ENCODE measurements at places on chromosomes 1 and 21. TPM values are rescaled to one million over a fixed set of nuclear protein-coding genes. Genes with fewer than 3 reads are reported as not detected.

DNA sequence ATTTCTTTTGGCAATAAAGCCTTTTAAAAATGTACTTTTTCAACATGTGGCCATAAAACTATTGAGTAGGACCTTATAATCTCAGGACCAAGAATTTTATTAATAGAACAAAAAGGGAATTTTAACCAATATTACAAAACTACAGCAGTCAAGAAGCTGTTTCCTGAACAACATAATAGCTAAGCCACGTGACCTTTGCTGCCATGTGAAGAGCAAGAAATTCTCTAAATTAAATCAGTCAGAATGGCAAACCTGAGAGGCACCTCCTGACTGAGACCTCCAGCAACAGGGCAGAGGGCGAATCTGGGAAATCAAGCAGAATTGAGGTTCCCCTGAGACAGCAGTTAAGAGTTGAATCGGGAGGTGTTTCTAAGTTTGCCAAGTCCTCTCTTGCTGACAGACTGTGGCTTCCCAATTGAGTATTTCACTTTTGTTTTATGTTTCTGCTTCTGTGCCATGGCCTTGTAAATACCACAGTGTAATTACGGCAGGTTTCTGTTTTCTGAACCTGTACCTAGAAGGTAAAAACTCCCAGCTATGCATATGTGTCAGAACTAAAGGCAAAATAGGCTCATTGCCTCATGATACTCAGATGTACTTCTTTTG, 358.4 kb downstream of the NTNG1 start:
- no peaks in the 10 kb centered on the region for H3K36me3 ChIP-seq
- no peak for DNase-seq
- no peaks in the 10 kb centered on the region for H3K4me1 ChIP-seq
- no peak overlapping the region for H3K27ac ChIP-seq
- H3K4me3 ChIP-seq = no peak overlapping the region

GRCh38 chr1:66335859-66336640, 197.9 kb upstream of the SGIP1 start:
- H3K4me1 ChIP-seq = peaks cover 27% of the 10 kb centered on the region
- peak; percentile 64 for DNase-seq
- H3K4me3 ChIP-seq = peak overlapping the region; percentile 63
- H3K27me3 ChIP-seq = no peaks in the 10 kb centered on the region

- H3K4me1 ChIP-seq = no peaks in the 10 kb centered on the region
- no peaks in the 10 kb centered on the region for H3K27me3 ChIP-seq
- H3K36me3 ChIP-seq = no peaks in the 10 kb centered on the region
- no peak overlapping the region for H3K4me3 ChIP-seq
- no peak for DNase-seq
Measured at GRCh38 chr1:180130651-180131050, 24.0 kb upstream of the QSOX1 start.

GRCh38 chr1:21567241-21568005, 58.2 kb downstream of the ALPL start:
- no peak overlapping the region for H3K27ac ChIP-seq
- no peak overlapping the region for H3K4me3 ChIP-seq
- H3K4me1 ChIP-seq = no peaks in the 10 kb centered on the region
- H3K36me3 ChIP-seq = no peaks in the 10 kb centered on the region
- no peak for DNase-seq

DNA sequence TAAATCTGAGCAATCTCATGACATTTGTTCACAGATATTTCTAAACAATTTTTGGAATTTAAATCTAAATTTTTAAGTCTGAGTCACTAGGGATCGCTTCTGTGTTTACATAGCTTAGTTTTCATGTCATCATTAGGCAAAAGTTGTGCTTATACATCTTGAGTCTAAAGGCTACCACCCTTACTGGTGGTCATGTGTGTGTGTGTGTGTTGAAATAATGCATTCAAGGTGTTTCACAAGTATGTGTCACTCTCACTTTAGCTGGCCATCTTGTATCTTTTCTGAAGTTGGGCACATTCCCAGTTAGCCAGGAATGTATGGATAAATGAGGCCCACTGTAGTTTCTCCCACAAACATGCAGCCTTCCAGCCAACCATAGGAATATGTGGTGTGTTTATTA, 1162.5 kb upstream of the PRMT6 start:
- DNase-seq = no peak
- no peaks in the 10 kb centered on the region for H3K36me3 ChIP-seq
- no peak overlapping the region for H3K4me3 ChIP-seq
- H3K27me3 ChIP-seq = no peaks in the 10 kb centered on the region
- no peak overlapping the region for H3K27ac ChIP-seq

GRCh38 chr1:204529371-204529895, 13.2 kb downstream of the MDM4 start:
- H3K27me3 ChIP-seq = no peaks in the 10 kb centered on the region
- no peak for DNase-seq
- no peaks in the 10 kb centered on the region for H3K4me1 ChIP-seq
- H3K36me3 ChIP-seq = peaks cover 93% of the 10 kb centered on the region

- no peak overlapping the region for H3K4me3 ChIP-seq
- no peak for DNase-seq
- no peaks in the 10 kb centered on the region for H3K27me3 ChIP-seq
- H3K27ac ChIP-seq = no peak overlapping the region
- H3K36me3 ChIP-seq = no peaks in the 10 kb centered on the region
- no peaks in the 10 kb centered on the region for H3K4me1 ChIP-seq
Measured at GRCh38 chr1:224482619-224483018, 48.0 kb upstream of the WDR26 start.

Gene AADACL3
- total RNA-seq = not detected

Gene KRTAP26-1
- total RNA-seq = not detected

Gene NBPF20
- total RNA-seq = 2.7 TPM

- no peak overlapping the region for H3K27ac ChIP-seq
- H3K4me3 ChIP-seq = no peak overlapping the region
- no peaks in the 10 kb centered on the region for H3K36me3 ChIP-seq
- H3K27me3 ChIP-seq = no peaks in the 10 kb centered on the region
- peaks cover 20% of the 10 kb centered on the region for H3K4me1 ChIP-seq
Measured at GRCh38 chr1:228863776-228864175, 128.5 kb downstream of the RHOU start.

DNA sequence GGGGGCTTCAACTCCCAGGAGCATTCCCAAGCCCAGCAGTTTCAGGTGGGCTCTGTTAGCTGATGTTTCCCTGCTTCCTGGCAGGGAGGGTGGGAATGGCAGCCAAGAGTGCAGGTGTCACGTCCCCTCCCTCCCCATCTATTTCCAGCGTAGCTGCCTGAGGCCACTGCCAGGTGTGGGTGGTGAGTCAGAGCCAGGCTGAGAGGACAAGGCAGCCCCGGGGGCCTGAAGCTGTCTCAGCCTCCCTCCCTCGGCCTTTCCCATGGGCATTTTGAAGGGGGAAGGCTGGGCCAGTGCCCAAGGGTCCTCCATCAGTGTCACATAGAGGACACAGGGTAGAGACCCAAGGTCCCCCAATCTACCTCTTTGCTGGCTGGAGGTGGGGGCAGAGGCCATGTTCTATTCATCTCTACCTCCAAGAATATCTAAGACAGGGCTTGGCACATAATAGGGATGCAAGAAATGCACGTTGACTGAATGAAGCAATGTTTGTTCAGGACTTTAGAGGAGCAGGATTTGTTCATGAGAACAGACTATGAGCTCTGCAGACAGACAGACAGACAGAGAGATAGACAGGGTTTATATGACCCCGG, 34.4 kb upstream of the ID3 start:
- no peak overlapping the region for H3K4me3 ChIP-seq
- peaks cover 9% of the 10 kb centered on the region for H3K4me1 ChIP-seq
- H3K36me3 ChIP-seq = no peaks in the 10 kb centered on the region
- no peak for DNase-seq
- no peak overlapping the region for H3K27ac ChIP-seq
- H3K27me3 ChIP-seq = no peaks in the 10 kb centered on the region

- H3K4me1 ChIP-seq = peaks cover 14% of the 10 kb centered on the region
- no peak overlapping the region for H3K27ac ChIP-seq
- DNase-seq = no peak
Measured at GRCh38 chr21:43913928-43914327, 48.9 kb downstream of the AGPAT3 start.

DNA sequence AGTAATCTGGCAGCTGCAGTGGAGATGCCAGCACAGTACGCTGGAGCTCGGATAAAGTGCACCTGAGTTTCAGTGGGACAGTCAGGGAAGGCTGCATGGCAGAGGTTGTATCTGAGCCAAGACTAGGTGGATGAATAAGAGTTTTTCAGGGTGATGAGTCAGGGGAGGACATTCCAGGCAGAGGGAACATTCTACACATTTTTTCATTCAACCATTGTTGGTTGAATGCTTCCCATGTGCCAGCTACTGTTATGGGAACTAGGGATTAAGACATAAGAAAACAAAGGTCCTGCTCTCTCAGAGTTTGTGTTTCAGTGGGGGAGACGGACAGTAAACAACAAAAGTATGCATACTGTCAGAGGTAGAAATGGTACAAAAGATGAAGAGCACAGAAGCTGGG, 5.2 kb downstream of the LEPR start:
- peaks cover 38% of the 10 kb centered on the region for H3K36me3 ChIP-seq
- no peak overlapping the region for H3K27ac ChIP-seq
- H3K27me3 ChIP-seq = no peaks in the 10 kb centered on the region

Gene FAAP20
- 55.3 TPM for total RNA-seq

DNA sequence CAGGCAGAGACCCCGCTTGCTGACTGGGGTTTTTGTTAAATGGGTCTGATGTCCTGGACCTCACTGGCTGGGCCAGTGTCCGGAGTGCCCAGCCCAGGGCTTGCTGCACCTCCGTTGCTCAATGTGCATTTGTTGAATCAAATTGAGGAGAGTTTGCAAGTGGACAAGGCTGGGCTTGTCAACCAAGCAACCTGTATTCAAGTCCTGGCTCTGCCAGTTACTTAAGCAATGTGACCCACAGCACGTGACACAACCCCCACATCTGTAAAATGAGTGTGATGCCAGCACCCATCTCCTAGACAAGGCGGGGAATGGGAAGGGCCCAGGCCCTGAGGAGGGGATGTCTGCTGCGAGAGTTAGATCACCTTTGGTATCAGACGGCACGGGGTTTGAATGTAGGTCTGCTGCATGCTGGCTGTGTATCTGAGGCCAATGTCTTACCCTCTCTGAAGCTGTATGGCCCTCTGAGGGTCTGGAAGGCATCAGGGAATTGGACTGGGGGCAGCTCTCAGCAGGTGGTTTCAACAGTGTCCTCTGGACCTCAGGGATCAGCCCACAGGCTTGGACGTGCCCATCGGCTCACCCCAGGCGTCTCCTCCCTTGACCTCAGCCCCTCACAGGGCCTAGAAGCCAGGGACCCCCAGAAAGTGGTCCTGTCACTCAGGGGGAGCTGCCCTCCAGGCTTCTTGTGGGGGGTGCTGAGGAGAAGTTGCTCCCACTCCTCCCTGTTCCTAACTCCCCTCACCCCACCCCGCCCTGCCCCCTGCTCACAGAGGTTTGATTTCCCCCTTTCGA, 51.0 kb upstream of the RUNX3 start:
- no peaks in the 10 kb centered on the region for H3K4me1 ChIP-seq
- DNase-seq = no peak
- H3K36me3 ChIP-seq = no peaks in the 10 kb centered on the region

All from upper lobe of right lung (tissue), 1 donor.